Midbrain (tissue), 1 donor: ENCODE measurements at places on chromosomes 16 and 17.

DNA sequence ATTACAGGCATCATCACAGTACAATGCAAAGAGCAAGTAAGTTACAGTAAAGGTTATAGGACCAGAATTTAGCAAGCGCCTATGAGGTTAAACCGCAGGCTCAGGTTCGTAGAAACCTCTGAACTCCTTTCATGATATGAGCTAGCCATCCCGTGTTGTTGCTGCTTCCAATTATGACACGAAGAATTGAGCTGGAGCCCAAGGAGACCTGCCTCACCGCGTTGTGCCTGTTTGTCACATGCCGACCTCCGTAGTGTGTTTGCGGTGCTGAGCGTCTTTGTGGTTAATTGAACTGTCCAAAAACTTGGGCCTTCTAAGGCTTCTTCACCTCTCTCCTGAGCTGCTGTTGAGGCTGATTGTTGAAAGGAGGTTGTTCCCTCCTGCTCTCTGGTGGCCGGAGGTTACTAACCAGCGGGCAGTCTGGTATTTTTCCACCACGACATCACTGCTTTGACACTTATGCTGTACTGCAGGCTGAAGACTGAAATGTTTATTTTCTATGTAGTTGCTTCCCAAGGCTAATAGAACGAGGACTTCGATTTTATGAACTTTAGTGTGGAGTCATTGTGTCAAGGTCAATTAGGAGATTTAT, 67.5 kb downstream of the SEC14L1 start:
- DNase-seq, result peak; percentile 65

- no peak for DNase-seq
Observed at GRCh38 chr16:83147244-83147643, 520.5 kb downstream of the CDH13 start.

DNA sequence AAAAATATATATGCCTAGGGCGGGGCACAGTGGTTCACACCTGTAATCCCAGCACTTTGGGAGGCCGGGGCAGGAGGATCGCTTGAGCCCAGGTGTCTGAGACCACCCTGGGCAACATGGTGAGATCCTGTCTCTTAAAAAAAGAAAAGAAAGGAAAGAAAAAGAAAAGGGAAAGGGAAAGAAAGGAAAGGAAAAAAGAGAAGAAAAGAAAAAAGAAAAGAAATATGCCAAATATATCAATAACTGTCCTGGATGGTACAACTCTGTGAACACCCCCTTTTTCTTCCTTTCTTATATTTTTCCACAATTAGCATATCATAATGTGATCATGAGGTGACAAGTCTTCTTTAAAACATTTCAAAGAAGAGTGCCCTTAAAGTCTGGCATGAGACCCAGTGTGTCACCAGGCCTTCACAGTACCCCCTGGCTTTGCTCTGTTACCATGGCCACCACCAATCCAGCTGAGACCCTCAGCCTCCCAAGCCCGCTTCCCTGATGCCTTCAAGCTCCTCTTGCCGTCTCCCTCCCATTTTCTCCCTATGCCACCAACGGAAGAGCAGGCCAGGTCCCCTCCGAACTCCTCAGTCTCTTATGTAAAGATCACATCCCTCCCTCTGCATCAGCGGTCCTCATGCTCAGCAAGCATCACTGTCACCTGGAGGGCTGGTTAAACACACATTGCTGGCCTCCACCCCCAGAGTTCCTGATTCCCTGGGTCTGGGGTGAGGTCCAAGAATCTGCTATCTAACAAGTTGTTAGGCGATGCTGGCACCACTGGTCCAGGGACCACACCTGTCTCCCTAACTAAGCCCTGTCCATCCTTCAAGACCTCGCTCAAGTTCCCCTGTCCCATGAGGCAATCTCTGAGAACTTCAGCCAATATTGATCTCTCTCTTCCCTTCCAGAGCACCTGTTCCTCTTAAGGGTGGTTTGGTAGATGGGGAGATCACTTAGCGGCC, 44.5 kb downstream of the CUEDC1 start:
- DNase-seq, result no peak

DNA sequence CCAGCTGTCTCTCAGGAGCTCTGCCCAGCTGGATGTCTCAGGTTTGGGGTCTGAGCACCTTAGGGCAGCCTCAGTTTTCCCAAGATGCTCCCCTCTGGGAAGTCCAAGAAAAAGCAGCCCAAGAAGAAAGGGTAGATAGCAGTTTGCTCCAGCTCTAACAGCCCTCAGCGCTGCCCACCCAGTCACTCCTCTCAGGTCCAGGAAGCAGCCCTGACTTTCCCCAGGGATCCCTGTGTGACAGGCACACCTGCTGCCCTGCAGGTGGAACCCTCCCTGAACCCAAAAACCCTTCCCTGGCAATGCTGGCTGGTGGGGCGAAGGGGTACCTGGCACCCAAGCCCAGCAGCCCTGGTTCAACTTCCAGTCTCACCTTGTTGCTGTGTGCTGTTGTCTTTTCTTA, 48.1 kb downstream of the BEAN1 start:
- no peak for DNase-seq

GRCh38 chr17:19664136-19664820, 15.7 kb downstream of the ALDH3A2 start:
- DNase-seq, result no peak

- no peak for DNase-seq
Observed at GRCh38 chr16:78257376-78257728, 157.9 kb downstream of the WWOX start.

GRCh38 chr17:49381033-49381432, 19.0 kb upstream of the ZNF652 start:
- DNase-seq, result no peak

DNA sequence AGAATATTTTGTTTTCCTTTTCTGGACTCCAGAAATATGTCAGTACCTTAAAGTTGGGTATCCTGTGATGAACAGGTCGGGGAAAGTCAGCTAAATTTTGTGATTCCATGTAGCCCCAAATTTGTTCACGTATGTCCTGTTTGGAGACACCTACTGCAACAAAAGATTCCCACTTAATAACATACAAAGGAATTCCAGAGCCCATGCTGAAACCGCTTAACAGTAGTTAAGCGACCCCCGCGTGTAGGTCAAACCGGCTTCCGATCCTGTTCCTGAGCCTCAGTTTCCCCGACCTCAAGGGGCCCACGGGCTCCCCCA, 477 bp downstream of the MTHFSD start:
- no peak for DNase-seq
